ENCODE measurements at places on chromosomes 4 and X.
A peak's percentile ranks its signal among the peaks of the same experiment; 100 is the strongest.

DNA sequence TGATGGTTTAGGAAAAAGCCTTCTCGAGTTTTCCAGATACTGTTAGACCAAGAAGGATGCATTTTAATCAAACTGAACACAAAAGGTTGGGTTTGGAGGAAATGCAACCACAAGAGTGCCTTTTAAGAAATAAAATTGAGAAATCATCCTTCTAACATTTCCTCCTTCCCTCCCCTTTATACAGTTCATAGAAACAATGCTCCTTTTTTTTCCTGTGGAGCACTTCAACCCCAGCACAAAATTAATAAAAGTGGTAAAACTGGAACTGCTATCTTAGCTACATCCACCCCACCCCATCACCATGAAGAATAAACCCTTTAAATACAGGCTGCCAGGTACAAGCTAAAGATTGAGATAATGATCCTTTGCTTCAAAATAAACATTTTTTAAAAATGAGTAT is 211.1 kb downstream of the RELL1 start:
- DNase-seq: no peak

DNA sequence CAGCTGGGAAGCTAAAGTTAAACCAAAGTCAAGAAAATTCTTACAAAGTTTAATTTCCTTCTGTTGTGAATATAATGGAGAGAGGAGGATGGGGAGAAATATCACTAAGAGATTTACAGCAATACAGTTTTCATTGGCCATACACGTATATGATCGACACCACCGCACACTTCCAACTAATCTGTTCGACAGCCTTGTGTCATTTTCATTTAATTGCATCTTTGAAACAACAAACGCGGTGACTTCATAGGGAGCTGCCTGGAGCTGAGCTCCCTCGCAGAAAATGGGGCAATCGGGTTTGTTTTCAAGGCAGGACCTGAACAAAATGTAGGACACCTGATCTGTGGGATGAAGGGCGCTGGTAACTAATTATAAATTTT is 1.3 kb downstream of the PTPN13 start:
- DNase-seq: peak; percentile 43

GRCh38 chr4:8662776-8663175 is 70.2 kb downstream of the CPZ start:
- DNase-seq: no peak

- no peak for DNase-seq
These were observed 154.5 kb downstream of the MSN start for GRCh38 chrX:65821721-65822496.

- peak; percentile 84 for DNase-seq
These were observed 723 bp downstream of the WDFY3 start for GRCh38 chr4:84965553-84966381.

DNA sequence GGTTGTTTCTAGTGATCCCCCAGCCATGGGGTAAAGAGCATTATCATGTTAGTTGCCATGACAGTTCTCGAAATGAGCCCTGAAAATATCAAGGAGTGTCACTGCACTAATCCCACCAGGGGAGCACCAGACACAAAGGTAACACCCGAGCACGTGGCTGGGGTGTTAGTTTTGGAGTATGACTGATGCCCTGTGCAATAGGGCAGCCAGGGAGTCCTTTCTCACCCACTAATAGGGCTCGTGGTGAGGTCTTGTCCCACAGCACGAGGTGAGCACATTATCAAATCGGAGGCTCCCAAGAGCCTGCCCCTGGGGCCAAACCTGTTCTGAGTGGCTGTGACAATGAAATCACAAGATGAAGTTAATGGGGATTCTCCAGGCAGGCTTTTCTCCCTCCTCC is 9.6 kb downstream of the MAMLD1 start:
- DNase-seq: no peak

DNA sequence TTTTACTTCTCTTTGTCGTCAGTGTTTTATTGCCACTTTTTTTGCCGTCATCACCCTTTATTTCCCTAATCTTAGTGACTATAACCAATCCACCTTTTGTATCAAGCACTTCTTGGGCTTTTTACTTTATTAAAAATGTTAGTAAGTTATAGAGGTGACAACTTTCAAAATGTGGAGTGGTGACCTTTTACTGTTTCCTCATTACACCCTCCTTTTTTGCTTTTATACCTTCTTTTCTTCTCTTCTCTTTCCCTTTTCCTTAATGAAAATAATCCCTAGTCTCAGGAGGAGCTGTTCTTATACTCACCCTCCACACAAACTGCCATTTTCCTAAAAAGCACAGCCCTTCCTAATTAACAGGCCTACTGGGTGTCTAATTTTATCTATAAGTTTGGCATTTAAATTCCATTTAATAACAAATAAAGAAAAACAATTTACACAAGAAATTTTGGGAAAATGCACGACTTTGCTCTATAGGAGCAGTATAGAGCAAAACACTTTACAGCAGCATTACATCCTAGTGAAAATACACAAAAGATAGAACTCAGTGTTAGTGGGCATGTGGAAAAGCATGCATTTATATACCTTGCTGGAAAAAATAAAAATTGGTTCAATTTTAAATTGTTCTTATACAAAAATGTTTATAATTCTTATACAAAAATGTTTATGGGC is 27.3 kb downstream of the BBS12 start:
- DNase-seq: no peak

DNA sequence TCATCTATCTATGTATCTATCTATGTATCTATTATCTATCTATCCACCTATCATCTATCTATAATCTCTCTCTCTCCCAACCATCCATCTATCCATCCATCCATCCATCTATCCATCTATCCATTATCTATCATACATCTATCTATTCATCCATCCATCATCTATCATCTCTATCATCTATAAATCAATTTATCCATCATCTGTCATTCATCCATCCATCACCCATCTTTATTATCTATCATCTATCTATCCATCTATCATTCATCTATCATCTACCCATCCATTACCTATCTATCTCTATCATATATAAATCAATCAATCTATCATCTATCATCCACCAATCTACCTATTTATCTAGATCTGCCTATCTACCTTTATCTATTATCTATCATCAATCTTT is 69.4 kb upstream of the PPP2R3B start:
- no peak for DNase-seq

GRCh38 chr4:88017516-88018297 is 10.3 kb downstream of the PKD2 start:
- DNase-seq: peak; percentile 83

GRCh38 chr4:98643755-98644154 is 14.7 kb downstream of the TSPAN5 start:
- DNase-seq: no peak

- no peak for DNase-seq
These were observed 130.7 kb downstream of the NR3C2 start for GRCh38 chr4:148311526-148311925.

GRCh38 chrX:40933706-40934425 is 151.4 kb upstream of the USP9X start:
- DNase-seq: peak; percentile 53

- DNase-seq: no peak
These were observed 594.5 kb downstream of the ANKRD50 start for GRCh38 chr4:124118061-124118460.

- no peak for DNase-seq
These were observed 3.9 kb downstream of the CYP2U1 start for GRCh38 chr4:107935246-107935645.

GRCh38 chr4:188196134-188196735 is 57.0 kb downstream of the TRIML1 start:
- no peak for DNase-seq
